SHP77 treated with DMSO at 0.1 percent for 48 hours (cell line): ENCODE measurements at places on chromosomes 4 and X.

GRCh38 chr4:109877400-109877799, 29.5 kb downstream of the LRIT3 start:
- no peak for DNase-seq

- no peak for DNase-seq
These were observed 44.9 kb downstream of the ZBTB49 start for GRCh38 chr4:4334798-4335520.

DNA sequence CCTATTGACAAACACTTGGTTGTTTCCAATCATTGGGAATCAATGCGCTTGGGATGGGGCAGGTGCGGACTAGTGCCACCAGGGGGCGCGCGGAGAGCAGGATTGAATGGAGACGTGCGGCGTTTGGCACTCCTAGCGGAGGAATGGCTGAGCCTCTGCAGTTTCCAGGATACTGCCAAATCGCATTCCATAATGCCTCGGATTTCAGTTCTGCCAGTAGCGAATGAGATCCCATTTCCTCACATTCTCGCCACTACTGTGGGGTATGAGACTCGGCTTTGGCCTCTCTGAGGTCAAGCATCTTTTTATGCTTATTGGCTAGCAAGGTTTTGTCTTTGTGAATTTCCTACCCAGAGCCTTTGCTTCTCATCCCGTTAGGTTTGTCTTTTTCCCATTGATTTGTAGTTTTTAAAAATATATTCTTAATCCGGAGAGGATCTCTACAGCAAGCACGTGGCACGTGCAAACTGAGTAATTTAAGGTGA, 28.7 kb downstream of the CLDN34 start:
- no peak for DNase-seq

- DNase-seq: no peak
These were observed 10.9 kb upstream of the FGF16 start for GRCh38 chrX:77436271-77436670.

DNA sequence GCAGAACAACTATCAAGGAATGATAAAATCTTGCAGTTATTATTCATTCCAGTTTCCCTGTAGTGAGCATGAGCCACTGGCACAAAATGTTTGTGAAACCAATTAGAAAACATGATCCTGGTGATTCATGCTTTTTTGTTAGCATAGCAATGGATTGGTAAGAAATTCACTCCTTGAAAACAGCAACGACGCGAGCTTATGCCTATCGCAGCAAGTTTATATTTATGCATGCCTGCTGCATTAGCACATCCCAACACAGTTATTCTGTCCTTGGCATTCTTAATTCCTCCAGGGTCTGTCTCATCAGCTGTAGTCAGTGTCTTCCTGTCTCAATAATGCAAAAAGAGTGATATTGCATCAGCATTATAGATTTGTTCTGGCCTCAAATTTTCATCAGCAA, 975.9 kb downstream of the STIM2 start:
- no peak for DNase-seq

GRCh38 chrX:18047491-18047890, 173.2 kb downstream of the BEND2 start:
- no peak for DNase-seq

DNA sequence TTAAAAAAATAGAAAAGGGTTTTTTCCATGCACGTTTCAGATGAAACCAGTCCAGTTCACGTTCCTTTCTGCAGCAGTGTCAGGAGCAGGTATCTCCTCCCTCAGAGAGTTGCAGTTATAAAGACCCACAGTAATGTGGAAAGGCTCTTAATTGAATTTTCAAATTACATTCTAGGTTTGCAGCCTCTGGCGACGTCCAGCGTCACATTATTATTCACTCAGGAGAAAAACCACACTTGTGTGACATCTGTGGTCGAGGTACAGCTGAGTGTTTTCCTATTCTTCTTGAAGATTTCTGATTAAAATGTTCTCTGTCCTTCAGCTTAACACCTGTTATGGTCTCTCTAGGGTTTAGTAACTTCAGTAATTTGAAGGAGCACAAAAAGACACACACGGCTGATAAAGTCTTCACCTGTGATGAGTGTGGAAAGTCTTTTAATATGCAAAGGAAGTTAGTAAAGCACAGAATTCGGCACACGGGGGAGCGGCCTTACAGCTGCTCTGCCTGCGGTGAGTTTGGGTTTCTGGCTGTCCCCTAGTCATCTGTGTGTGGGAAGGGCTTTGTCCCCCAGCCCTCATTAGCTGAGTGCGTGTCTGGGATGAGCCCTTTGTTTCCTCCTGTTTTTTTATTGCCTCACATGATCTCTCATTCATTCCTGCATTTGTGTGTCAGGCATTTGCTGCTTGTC, 25.6 kb downstream of the ZBTB49 start:
- no peak for DNase-seq

- no peak for DNase-seq
These were observed 283.6 kb upstream of the CTSO start for GRCh38 chr4:156237231-156237630.

GRCh38 chrX:9033179-9033578, 748 bp downstream of the FAM9B start:
- no peak for DNase-seq

- DNase-seq: no peak
These were observed 92.5 kb upstream of the ZFP42 start for GRCh38 chr4:187903106-187903505.

- DNase-seq: no peak
These were observed 479.1 kb upstream of the SLIT2 start for GRCh38 chr4:19772581-19772980.

- DNase-seq: no peak
These were observed 1.5 kb downstream of the TIFA start for GRCh38 chr4:112284166-112284565.

DNA sequence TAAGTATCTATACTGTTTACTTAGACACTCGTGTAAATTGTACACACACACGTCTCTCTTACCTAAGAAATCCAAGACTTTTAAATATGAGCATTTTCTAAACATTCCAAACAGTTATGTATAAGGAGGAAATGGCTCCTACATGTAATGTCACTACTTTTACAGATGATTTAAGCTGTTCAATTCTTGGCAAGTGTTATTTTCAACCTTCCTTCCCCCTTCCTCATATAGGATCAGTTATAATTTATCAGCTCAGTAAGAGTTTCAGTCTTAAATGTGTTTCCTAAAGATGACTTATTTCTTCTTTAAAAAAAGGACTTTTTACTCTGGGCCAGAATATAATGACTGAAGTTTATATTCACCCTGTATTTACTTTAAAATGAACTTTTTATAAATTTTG, 601.1 kb downstream of the ANKRD50 start:
- no peak for DNase-seq

DNA sequence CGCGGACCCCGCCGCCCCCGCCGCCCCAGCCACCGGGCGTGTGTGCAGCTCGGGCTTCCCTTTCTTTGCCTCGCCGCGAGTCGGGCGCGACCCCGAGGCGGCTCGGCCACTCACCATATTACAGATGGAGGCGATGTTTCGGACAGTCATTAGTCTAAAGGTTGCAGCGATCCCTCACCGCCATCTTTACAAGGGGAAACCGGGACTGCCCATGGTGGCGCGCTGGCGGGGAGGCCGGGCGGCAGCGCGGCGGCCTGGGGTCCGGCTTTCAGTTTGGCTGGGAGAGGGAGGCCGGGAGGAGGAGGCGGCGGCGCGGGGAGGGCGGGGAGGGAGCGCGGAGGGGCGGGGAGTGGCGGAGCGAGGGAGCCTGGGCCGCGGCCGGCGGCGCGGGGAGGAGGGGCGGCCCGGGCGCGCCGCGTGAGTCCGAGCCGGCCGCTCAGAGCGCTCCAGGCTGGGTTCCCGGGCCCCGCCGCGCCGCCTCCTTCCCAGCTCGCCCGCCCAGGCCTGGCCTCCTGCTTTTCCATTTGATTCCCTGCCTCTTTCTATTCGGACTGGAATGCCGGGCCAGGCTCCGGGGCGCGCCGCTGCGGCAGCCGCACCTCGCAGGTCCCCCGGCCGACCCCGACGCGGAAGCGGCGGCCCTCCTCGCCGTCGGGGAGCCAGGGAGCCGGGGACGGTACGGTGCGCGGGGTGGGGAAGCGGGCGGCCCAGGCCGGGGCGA, at the start of gene USP46:
TSS of gene USP46 (minus strand) at position 301 of the 721 bp plus-strand sequence. CDS start at position 150, 151 bp downstream.
- DNase-seq: no peak

DNA sequence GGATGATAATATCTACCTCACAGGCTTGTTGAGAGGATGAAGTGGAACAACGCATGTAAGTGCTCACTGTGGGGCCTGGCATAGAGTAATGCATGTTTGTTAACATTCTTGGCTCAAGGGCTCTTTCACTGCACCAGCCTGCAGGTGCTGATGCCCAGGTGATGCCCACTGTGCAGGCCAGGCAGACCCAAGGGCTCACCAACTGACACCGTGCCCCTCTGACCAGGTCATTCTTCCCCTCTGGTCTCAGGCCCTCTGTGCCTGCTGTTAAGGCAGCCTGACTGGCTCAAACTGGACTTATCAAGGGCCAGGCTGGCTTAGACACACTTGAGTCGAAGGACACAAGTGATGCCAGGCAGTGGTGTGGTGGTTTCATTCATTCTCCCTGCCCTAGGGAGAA, 90.5 kb downstream of the PJA1 start:
- no peak for DNase-seq

DNA sequence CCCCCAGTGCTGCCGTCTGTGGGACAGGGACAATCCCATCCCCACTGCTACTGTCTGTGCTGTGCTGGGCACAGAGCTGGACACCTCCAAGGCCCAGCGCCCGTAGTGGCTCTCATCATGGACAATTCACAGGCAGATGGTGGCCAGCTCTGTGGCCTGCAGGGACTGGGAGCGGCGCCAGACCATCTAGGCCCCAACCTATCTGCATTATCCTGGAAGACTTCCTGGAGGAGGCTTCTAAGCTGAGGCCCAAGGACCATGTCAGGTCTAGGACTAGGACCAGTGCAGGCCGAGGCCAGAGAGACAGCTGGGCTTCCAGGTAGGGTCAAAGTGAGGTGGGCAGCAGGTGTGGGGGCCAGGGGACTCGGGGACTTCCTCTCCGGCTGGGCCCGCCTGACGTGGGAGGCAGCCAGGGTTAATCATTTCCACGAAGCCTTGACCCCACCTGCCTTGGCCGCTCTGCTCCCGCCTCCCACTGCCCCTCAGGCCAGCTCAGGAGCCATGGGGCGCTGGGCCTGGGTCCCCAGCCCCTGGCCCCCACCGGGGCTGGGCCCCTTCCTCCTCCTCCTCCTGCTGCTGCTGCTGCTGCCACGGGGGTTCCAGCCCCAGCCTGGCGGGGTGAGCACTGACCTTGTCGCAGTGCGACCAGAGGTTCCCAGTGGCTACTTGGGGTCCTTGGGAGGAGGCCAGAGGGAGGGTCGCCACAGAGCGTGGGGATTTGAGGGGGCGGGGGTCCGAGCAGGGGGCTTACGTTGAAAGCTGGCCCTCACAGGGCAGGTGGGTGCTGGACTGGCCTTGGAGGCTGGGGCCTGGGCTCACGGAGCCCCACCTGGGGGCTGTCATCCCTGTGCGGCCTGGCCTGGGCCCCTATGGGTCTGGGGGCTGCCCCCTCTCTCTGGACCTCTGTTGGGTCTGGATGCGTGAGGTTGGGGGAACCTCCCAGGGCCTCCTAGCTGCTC, at the start of gene HGFAC:
TSS of gene HGFAC (plus strand) at position 468 of the 959 bp plus-strand sequence. CDS start at position 502, 34 bp downstream.
- DNase-seq: no peak

DNA sequence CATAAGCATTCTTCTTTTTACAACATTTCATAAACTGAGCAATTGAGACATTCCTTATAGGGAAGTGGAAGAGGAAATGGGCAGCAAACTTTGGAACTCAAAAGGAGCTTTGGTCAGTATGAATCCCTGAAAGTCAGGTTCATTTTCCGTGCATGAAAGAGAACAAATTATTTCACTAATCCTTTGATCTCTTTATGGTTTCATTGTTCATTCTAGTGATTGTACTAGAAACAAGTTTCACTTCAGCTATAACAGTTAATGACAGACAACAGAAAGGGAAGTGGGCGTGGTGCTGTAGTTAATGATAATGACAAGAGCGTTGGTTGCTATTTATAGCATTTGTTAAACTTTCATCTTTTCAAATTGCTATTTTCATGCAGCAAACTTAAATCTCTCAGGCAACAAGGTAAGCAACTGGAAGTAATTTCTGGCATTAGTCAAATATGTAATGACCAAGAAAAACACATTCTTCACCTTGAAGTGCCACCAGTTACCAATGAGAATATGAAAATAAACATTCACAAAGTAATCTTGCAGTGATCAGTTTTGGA, 98.4 kb downstream of the AREG start:
- DNase-seq: no peak

- no peak for DNase-seq
These were observed 45.7 kb downstream of the MID1 start for GRCh38 chrX:10574663-10575062.

- no peak for DNase-seq
These were observed 14.4 kb downstream of the AMBN start for GRCh38 chr4:70606459-70606858.

GRCh38 chr4:169934794-169935429, 91.3 kb downstream of the MFAP3L start:
- no peak for DNase-seq

- no peak for DNase-seq
These were observed 210.9 kb downstream of the KLHL4 start for GRCh38 chrX:87728459-87728858.

- no peak for DNase-seq
These were observed 1300.2 kb downstream of the RAPGEF2 start for GRCh38 chr4:160403081-160403480.

DNA sequence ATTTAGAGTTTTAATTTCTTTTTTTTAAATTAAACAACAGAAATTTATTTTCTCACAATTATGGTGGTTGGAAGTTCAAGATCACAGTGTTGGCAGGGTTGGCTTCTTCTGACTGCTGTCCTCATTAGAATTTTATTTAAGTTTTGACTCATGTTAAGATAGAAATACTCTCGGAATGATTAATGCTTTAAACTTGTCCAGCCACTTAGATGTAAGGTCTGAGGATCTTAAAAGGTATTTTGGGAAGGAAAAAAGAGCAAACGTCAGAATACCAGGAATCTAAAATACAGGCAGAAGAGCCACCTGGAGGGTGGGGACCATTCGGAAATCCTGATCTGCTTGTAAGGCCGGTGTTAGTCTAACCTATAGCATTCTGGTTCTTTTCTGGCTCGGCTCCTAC, 423.0 kb upstream of the MAGEB2 start:
- DNase-seq: no peak

GRCh38 chrX:69607616-69608015, 8.3 kb upstream of the EDA start:
- DNase-seq: no peak

DNA sequence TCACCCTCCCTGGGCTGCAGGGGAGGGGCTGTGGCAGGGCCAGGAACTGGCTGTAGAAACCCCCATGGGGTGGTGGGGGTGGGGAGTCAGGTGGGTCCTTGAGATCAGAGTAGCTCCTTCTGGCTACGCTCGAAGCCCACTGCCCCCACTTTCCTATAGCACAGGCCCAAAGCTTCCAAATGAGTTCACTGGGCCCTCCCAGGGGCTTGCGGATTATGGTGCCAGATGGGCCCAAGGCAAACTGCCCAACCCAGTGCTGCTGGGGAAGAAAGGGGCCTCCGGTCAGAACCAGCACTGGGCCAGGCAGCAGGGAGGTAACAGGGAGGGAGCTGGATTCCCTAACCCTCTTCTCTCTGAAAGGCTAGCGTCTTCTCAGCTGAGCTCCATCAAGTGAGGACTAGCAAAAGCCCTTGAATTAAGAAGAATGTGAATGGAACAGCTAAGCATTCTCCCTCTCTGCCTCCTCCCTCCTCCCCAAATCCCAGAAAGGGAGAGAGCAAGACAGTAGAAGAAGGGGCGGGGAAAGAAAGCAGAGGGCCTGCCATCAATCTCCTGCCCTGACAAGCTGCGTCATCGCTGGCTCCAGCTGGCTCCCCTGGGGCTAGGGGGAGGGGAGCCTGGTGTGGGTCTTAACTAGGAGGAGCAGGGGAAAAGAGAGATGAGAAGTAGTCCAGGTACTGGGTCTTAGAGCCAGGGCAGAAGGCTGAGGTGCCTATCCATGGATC, 34.7 kb downstream of the FRMPD3 start:
- peak; percentile 1 for DNase-seq

- no peak for DNase-seq
These were observed 840 bp downstream of the ZNF711 start for GRCh38 chrX:85244450-85245211.

- no peak for DNase-seq
These were observed 547 bp downstream of the GUCY1A1 start for GRCh38 chr4:155667222-155667567.
